ENCODE measurements at places on chromosomes 11 and 22.

- no peak for DNase-seq
Observed at GRCh38 chr11:93525601-93526345, 17.4 kb downstream of the SMCO4 start.

DNA sequence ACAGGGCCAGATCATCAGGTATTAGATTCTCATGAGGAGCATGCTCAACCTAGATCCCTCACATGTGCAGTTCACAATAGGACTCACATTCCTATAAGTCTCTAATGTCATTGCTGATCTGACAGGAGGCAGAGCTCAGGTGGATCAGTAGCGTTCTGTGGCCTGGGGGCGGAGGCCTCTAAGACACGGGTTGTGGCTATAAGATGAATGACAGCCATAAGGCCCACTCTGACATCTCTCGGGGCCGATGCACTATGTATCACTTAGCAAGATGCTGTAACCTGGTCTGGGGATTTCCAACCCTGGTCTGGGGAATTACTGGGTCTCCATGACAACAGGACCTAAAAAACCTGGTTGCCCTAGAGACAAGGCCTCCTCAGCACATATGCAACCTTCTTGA is 932.7 kb downstream of the TBC1D22A start:
- DNase-seq: no peak

- DNase-seq: no peak
Observed at GRCh38 chr11:91997226-91997625, 227.4 kb upstream of the FAT3 start.

DNA sequence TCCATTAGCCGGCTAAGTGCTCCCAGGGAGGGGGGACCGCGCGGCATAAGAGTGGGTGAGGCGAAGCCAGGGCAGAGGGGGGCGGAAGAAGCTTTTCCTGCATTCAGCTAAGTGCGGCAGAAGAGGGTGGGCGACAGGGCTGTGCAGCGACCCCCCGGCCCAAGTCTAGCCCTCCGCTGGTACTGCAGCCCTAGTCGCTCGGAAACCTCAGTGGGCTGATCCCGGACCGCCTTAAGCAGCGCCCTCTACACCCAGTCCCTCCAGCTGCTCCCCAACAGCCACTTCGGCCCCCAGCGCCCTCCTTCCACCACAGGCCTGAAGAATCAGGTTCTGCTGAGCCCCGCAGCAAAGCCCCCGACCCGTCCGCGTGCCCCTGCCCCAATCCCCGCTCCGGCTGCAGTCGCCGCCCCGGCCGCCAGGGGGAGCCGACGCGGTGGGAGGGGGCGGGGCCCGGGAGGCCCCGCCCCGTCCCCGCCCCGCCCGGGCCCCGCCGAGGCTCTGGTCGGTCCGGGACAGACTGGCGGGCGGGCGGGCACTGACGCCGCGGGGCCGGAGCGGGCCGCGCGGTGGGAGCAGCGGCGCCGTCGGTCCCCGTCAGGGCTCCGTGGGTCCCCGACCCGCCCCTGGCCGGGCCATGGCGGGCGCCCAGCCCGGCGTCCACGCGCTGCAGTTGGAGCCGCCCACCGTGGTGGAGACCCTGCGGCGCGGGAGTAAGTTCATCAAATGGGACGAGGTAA is at the start of gene PLCB3:
TSS of gene PLCB3 (plus strand) at position 515 of the 737 bp plus-strand sequence. CDS start at position 635, 120 bp downstream.
- DNase-seq: no peak

DNA sequence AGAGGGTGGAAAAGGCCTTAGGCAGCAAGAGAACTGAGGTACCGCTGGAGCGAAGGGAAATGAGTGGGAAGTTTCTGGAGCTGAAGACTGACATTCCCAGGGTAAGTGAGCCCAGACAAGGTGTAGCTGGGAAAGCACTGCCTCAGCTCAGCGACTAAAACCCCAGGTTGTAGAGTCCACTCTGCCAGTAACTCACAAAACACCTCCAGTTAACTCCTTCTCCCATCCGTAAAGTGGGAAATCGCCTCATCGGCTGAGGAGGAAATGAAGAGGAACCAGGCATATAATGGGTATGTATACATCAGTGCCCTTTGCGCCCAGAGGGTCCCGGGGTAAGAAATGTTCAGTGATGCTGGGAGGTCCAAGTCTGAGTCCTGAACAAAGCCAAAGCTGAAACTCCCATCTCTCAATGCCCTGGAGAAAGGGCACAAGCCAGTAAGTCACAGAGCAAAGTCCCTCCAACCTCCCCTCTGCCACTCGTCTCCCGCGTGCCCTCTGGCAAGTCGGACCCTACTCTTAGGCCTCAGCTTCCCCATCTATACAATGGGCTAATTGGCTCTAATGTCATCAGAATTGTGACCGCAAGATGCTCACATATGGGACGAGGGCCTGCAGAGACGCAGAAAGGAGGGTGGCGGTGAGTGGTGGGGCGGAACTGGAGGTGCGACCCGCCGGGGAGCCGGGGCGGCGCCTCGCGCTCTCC is 588 bp downstream of the VPS37C start:
- DNase-seq: no peak
